ENCODE measurements at places on chromosomes 2 and 18.

DNA sequence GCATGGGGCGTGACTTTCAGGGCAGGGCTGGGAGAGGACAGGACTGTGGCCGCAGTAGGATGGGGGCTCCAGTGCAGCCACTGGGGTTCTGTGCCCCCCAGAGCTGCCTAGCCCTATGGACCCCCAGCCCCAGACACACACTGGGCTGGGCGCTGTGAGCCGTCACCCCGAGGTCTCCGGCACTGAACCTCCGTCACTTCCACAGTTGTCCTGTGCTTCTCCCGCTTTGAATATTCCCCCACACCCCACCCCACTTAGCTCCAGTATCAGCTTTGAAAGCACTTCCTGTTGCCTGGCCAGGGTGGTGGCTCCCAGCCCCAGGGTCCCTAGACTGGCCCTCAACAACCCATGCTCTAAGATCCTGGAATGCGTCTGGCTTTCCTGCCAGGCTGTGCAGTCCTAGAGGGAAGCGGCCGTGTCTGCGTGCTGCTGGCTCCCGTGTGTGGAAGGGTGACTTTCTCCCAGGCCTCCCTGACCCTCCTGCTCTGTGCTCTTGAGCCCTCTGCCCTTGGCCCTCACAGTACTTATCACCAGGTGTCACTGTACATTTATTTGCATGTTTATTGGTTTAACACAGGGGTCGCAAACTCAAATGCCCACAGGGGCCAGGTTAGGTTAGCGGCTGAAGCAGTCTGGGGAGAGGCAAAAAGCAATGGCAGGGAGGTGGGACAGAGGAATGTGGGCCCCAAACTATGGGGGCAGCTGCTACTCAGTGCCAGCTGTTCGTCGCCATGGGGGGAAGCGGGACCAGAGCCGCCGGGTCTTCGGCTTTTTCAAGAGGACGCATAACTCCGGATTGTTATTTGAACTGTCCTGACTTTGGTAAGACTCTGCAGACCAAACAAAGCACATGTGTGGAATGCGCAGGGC, 9.9 kb downstream of the OBSL1 start:
- no peak for DNase-seq

DNA sequence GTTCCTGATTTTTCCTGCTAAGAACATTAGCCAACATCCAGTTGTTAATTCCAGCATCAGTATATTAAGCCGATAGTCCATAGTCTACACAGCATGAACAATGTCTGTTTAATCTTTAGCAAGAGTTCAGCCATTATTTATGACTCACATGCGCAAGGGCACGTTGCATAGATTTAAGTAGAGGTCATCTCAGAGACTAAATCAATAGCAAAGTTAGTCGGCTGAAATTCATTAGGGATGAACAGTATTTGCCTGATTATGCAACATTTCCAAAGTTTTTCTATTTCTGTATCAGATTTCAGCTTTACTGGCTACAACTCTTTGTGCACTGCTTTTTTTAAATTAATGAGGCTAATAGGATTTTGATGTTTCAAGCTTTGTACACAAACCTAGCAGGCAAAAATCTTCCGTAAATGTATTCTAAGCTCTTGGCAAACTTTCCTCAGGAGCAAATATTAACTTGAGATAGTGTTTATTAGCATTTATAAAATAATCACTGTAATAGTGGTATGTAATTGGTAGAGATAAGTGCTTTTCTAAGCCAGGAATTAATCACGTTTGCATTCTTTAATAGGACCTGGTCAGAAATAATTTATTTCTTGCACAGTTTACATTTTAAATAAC, 578.7 kb upstream of the ID2 start:
- DNase-seq = no peak

- DNase-seq = no peak
Measured at GRCh38 chr2:24969784-24970183, 2.0 kb downstream of the DNAJC27 start.

DNA sequence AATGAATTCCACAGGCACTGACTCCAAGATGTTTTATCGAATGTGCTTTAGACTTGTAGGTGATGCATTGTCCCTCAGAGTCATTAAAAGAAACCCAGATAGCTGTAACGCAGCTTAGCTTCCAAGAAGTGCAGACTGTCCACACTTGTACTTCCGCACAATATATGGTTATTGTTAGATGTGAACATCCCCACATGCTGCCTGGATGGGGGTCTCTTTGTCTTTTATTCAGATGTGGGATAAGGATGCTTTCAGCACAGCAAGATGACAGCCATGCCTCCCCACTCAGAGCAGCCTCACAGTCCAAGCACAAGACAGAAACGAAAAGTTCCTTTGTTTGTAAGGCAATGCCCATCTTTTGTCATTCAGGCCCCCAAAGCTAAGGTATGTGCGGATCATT, 416.6 kb downstream of the HRH4 start:
- no peak for DNase-seq

- DNase-seq = no peak
Measured at GRCh38 chr2:510839-511238, 166.4 kb downstream of the TMEM18 start.

- DNase-seq = no peak
Measured at GRCh38 chr2:133972297-133972696, 281.6 kb upstream of the MGAT5 start.

DNA sequence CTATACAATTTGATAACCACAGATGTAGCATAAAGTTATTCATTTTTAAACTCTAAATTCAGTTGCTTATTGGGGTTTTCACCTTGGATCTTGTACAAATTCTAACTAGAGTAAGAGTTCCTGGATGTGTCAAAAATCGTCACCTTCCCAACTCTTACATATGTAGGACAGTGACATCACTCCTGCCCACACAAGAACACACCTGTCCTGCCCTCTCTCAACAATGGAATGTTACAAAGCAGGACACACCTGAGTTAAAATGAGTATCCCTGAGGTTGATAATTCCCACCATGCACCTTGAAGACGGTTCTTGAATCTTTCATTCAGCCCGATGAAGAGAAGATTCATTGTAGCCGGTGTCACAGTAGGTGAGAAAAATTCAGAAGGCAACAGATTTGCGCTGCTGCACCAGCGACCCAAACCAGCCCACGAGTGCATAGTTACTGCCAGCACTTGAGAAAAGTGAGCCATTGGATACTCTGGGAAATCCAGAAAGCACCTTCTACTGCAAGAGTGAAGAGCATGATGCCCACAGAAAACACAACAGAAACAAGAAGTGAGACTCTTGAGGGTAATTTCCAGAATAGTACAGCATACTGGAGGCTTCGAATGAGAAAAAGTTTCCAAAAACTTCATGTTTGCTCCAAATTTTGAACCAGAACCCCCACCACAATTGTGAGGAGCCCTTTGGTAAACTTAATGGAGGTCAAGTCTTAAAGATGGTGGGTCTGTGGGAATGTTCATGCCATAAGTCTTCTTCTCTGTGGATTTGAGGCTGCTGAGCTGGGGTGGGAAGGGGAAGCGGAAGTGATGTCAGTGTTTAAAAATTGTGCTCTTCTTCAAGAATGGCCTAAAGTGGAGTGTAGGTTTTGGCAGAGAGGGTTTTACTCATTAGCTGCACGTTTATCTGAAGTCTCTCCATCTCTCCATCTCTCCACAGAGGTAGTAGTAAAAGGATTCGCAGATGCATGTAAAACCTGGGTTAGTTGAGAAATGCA, 34.7 kb upstream of the ADAM23 start:
- DNase-seq = no peak

GRCh38 chr18:5197032-5197434, at the start of gene AKAIN1:
AKAIN1 (minus strand) TSS chr18:5197257; CDS start chr18:5197053, 204 bp downstream.
- no peak for DNase-seq
